NCI-H526 (cell line): ENCODE measurements at places on chromosomes 12 and 14.

- DNase-seq: no peak
Observed at GRCh38 chr12:131902332-131903241, 8.2 kb downstream of the ULK1 start.

DNA sequence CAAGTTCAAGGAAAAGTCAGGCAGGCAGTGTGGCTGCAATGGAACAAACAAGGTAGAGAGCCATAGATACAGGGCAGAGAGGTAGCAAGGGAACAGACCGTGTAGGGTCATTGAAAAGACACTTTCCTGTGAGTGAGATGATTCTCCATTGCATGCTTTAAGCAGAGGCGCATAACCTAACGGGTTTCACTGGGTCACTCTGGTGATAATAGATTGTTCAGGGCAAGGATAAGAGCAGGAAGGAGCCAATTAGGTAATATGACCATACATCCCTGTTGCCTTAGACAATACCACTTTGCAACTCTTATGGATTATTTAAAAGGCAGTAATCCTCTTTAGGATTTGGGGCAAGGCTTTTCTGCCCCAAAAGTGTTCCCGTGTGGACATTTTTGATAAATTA is 214.1 kb downstream of the PTPRO start:
- no peak for DNase-seq

DNA sequence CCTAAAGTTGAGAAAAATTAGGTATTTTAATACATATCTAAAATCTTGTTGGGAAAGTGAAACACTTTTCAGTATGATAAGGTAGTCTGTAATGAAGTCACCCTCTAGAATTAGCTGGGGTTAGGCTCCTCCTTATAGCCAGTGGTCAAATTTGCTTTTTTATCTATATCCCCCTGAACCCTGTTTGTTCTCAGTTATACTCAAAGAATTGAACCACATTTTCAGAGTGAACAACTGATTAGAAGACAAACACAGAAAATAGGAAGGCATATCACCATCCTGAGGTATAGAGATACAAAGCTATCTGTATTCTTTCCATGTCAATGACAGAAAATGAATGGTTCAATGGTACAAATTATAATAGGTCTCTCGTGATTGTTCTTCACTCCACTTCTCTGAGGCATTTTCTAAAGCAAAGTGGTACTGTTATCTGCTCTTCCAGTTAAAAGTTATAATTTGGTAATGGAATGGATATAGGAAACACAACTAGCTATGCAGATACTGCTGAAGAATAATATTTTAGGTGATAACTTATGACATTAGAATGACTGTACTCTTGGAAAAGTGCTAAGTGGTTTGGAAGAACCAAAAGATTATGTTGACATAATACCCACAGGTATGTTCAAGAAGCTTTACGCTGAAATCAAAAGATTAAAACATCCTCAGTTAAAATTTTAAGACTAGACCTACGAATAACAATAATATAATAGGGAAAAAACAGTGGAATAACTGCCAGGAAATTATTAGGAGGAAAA is 27.6 kb downstream of the WASHC3 start:
- no peak for DNase-seq

DNA sequence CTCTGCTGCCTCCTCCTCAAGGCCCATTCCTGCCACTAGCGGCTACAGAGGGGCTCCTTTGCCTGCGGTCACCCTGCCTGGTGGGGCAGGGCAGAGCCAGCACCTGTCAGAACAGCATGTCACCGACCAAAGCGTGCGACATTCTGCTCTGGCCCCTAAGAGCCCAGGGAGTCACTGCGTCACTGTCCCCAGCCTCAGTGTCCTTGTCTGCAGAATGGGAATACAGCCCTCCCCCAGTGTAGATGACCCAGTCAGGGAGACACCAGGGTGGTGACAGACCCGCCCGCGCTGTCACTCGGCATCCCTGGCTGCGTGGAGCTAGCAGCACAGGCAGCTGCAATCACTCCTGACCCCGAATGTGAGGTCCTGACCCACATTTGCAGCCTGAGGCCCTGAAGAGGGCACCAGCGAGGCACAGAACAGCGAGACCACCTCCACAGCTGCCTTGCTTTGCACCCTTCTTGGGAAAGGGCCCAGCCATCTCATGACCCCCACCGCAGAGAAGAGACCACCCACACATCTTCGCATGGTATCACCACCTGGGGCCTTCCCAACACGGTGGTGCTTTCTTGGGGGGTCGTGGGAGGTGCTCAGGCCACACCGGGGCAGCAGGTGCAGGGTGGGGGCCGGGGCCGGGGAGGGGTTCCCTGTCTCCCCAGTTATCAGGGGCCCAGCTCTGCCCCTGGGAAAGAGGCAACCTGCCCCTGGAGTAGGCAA is 2.5 kb downstream of the AHNAK2 start:
- DNase-seq: no peak

DNA sequence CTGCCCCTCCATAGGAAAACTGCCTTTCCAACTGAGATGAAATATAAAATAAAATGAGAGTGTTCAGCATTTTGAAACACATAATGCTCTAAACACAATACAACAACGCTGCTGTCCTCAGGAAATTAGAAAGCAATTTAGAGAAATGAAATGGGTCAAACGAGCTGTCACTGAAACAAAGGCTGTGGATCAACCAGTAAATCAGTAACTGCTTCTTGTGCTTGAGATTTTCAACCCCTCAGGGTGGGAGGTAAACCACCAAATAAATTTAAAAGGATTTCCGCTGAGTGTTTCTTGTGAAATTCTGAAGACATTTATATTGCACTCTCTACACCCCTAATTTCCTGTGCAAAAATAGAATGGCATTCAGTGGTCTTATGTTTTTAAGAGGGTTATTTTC is 657.1 kb upstream of the SEL1L start:
- DNase-seq: no peak

- DNase-seq: no peak
Observed at GRCh38 chr12:25617991-25618390, 64.9 kb upstream of the LMNTD1 start.

DNA sequence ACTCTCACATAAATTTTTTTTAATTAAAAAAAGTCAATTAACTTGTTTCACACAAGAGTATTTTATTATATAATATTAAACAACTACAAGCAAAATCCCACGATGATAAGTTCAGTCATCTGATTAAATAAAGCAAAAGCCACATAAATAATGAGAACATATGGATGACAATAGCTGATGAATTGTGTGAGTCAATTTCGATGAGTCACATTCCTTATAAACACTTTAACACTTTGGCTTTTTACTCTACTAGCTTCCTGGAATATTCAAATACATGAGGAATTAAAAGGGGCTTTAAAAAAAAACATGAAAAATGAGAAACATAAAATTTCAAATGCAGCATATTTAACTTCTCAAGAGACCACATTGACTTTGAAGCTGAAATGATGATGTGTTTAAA is 95.3 kb downstream of the BCAT1 start:
- no peak for DNase-seq

- DNase-seq: no peak
Observed at GRCh38 chr12:71200706-71201105, 42.9 kb upstream of the TSPAN8 start.
